ENCODE measurements at places on chromosomes 2 and 18.
A peak's percentile ranks its signal among the peaks of the same experiment; 100 is the strongest.

DNA sequence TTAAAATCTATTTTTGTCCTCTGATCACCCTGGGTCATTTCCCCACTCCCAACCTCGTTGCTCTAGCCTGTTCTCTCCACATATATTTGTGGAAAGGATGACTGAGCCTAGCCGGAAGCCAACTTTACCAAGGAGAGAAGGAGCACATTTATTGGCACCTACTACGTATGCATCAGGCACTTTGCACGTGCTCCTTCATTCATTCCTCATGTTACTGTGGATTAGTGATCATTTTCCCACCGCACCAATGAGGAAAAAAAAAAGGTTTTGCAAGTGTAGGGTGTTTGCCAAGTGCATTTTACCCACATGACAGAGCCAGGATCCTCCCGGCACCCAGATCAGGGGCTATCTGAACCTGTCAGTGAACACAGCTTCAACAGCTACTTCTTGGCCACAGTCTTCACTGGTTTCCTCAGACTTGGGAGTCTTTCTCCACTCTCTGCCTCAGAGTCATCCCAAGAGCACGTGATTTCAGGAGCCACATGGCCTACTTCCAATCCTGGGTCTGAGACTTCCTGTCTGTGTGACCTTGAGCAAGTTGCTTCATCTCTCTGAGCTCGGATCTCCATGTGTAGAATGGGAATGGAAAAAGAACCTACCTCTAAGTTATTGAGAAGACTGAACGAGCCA lies 1.9 kb upstream of the C1QL2 start:
- DNase-seq, result no peak

DNA sequence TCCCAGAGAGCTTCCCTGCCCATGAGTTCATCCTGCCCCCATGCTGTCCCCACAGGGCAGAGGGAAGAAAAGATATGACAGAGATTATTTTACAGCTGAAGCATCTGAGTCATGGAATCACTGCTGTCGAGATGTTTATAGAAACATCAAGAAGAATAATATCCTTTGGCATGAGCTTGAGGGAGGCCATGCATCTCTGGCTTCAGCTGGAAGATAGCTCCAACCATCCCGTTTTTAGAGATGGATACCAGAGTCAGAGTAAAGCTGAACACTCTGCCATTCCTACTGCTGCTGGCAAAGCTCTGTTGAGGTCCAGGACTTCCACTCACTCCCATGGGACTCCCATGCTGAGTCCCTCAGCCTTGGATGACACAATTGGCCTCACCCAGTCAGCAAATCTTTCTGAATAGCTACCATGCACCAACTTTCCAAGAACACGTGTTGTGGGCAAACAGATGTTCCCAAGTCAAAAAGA lies 167.8 kb downstream of the TTC32 start:
- DNase-seq, result peak; percentile 17

DNA sequence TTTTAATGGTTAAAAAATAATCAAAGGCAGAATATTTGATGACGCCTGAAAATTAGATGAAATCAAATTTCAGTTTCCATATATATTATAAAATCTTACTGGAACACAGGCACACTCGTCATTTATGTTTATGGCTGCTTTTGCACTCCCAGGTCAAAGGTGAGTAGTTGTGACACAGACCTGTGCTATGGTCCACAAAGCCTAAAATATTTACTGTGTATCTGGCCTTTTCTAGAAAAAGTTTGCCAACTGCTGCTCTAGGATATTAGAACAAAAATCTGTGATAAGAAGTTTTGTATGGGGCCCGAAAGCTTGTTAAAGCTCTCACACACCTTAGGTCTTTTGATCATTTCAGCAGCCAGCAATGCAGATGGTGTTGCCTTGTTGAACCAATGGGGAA lies 104.3 kb downstream of the PKP4 start:
- no peak for DNase-seq

GRCh38 chr2:211468877-211469663 lies 912.7 kb downstream of the CPS1 start:
- no peak for DNase-seq

GRCh38 chr2:237471438-237472186 lies 15.4 kb upstream of the MLPH start:
- DNase-seq, result no peak

Measured in amniotic stem cell (primary cell).